ENCODE measurements at places on chromosomes 3 and 15. TPM values are rescaled to one million over a fixed set of nuclear protein-coding genes. Genes with fewer than 3 reads are reported as not detected.

The ZNF502 gene
- total RNA-seq: 1.7 TPM

The CHL1 gene
- not detected for total RNA-seq

The AKAP13 gene
- total RNA-seq: 48.1 TPM

The DCUN1D1 gene
- 20.2 TPM for total RNA-seq

The SMAD6 gene
- total RNA-seq: 19.3 TPM

The GLT8D1 gene
- total RNA-seq: 34.4 TPM

The SLC6A20 gene
- not detected for total RNA-seq

The IMPG2 gene
- not detected for total RNA-seq

The VILL gene
- 0.07 TPM for total RNA-seq

The IGDCC3 gene
- 0.09 TPM for total RNA-seq

The CPNE9 gene
- not detected for total RNA-seq

The RPS27L gene
- 408 TPM for total RNA-seq

The PPP1R2 gene
- 16.4 TPM for total RNA-seq

The CORO2B gene
- total RNA-seq: 3.7 TPM

The CKMT1B gene
- total RNA-seq: 7.6 TPM

All from A549 treated with CpdA at 1 μM for 4 hours (cell line).